Stimulated activated CD4-positive, alpha-beta T cell treated with anti-CD3 and anti-CD28 coated beads, TNF-alpha, amount 100 ng/mL, for 1 hour (primary cell): ENCODE measurements at places on chromosomes 16 and 17.

DNA sequence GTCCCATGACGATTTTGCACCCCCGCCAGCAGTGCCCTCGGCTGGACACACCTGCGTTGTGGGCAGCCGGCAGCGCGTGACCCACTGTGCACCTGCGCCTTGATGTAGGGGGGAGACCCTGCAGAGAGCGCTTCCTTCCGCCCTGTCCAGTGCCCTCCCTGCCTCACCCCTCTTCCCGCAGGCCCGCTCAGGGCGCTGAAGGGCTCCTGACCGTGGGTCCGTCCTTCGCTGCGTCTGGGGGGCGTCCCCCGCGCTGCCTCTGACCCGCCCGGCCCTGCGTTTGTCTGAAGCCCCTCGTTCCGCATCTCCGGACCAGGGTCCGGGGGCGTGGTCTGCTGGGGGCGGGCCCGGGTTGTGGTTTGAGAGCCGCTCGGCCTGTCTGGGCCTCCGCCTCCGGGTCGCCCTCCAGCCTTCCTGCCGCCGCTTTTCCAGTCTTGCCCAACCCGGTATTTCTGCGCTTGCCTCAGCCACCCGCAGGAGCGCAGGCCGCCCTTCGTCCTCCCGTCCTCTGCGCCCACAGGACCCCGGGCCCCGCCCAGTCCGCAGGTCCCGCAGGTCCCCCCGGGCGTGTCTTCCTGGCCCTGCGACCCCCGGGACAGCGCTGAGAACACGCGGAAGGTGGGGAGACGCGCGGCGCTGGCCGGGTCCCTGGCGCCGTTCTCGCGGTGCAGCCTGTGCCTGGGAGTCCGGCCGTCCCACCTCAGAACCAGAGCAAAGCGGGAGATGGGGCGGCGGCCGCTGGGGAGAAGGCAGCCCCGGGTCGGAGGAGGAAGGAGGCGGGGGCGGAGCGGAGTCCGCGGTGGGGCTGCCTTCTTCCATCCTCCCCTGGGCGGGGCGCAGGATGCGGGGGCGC is 4.0 kb upstream of the IL17C start:
- no peak for DNase-seq

DNA sequence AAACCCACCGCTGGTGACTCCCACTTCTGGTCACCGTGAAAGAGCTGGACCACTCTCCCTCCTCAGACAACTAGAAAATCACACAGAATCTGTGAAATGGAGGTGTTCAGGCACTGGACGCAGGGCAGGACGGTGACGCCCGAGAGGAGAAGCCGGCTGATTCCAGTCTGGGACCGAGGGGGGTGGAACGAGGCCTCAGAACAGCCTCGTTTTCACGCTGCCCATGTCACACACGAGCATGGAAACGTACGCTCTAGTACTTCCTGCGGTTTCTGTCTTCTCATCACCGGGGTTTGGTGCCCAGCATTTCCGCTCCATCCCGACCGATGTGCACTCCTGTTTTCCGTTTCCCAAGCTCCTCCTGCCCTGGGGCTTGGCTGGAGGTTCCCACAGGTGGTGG is 101.8 kb upstream of the METRNL start:
- DNase-seq = no peak

DNA sequence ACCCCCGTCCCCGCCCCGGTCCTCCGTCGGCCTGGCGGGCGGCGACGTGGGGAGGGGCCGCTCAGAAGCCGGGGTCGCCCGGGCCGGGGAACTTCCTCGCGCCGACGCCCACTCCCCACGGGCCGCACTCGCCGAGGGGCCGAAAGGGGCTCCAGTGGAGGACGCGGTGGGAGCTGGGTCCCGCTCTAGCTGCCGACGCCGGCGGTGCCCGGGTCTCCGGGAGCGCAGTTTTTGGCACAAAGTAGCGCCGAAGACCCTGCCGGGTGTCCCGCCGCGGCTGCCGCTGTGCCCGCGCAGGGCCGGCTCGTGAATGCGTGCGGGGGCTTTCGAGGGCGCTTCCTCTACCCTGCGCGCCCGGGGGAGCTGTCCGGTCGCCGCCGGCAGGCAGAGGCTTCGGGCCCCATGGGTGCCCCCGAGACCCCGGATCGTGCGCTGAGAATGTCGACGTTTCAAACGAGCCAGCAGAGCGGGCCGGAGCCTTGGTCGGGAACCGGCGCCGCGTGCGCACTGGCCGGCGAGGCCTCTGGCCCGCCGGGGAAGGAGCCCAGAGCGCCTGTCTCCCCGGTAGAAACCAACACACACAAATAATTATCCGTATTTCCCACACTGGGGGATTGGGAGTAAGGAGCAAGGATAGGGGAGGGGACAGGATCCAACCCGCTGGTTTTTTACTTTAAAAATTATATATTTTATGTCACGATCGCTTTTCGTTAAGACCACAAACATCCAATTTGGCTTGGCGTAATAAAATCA is 46.6 kb upstream of the SLC38A10 start:
- DNase-seq = no peak

DNA sequence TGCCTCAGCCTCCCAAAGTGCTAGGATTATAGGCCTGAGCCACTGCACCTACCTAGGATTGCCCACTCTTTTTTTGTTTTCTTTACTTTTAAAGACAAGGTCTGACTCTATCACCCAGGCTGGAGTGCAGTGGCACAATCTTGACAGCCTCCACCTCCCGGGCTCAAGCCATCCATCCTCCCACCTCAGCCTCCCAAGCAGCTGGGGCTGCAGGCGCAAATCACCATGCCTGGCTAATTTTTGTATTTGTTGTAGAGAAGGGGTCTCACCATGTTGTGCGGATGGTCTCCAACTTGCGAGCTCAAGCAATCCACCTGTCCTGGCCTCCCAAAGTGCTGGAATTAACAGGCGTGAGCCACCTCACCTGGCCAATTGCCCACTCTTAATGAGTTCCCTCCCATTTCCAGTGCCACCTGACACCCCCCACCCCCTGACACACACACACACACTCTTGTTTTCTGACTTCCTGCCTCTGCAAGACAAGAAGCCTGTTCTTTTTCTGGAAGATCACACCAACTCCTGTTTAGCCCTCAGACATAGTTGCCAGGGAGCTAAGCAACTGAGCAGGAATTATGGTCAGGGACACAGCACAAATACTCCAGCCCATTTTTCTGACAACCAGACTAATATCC is 2.6 kb downstream of the OVCA2 start:
- DNase-seq = no peak

GRCh38 chr16:64363039-64363438 is 758.8 kb downstream of the CDH11 start:
- no peak for DNase-seq

GRCh38 chr16:17166095-17166494 is 304.7 kb downstream of the XYLT1 start:
- no peak for DNase-seq

- DNase-seq = peak; percentile 84
These were observed at the start of gene THAP11 for GRCh38 chr16:67841816-67842508. TSS of gene THAP11 (plus strand) at chr16:67842320. CDS start at chr16:67842555, 235 bp downstream.

GRCh38 chr16:22007159-22007508 is 777 bp upstream of the MOSMO start:
- no peak for DNase-seq

- DNase-seq = no peak
These were observed 178.3 kb downstream of the CDK5R1 start for GRCh38 chr17:32664936-32665583.

GRCh38 chr17:3626831-3627768 is 8.9 kb downstream of the SHPK start:
- no peak for DNase-seq

DNA sequence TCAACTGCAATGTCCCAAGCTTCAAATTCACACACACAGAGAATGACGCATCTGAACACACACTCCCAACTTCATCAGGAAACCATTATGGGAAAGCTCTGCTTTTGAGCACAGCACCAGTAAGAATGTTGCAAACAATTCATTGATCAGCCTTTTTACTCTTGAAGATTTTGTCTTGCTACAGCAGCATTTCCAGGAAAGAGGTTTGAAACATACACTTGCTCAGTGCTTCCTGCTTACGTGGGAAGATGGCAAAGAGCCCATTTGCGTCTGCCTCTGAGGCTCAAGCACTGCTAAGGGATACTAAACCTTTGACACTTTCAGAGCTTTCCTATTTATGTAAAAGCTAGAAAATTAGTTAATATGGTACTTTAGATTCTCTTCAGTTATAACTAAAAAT is 77.2 kb upstream of the MON1B start:
- no peak for DNase-seq

GRCh38 chr16:55655381-55655896 is 349 bp upstream of the SLC6A2 start:
- DNase-seq = no peak
